ENCODE measurements at places on chromosomes 2 and 18.

DNA sequence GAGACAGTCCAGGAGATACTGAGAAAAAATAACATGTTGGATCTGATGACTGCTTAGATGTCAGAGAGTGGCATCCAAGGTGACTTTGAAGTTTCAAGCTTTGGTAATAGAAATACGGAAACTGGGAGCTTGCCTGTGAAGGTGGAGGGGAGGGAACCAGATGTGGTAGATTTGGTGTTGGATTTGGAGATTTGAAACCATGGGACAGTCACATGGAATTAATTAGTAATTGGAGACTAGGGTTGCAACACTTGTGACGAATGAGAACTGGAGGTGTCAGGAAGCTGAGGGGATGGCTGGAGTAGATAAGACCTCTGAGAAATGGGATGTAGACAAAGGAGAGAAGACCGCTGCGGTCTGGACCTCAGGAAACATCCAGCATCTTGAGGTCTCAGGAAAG, 46.7 kb downstream of the RPL37A start:
- no peak for DNase-seq

DNA sequence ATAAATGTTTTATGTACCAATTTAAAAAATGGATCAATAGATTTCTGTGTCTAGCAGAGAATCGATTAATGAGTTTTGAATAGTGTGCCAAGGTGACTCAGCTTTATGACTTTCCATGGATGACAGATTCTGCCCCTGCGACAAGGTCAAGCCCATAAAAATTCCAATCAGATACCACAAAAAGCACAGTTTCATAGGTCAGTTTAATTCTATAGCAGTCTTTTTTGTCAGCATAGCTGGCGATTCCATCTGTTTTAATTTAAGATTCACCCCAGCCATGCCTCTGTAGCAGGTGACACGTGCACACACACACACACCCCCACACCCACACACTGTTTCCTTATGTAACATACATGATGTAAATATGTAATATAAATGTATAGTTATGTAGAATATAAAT, 28.9 kb downstream of the RAB31 start:
- no peak for DNase-seq

- no peak for DNase-seq
These were observed 522.9 kb upstream of the TNP1 start for GRCh38 chr2:217382794-217383193.

GRCh38 chr2:221388891-221389290, 183.2 kb downstream of the EPHA4 start:
- no peak for DNase-seq

GRCh38 chr2:28643911-28644334, 107.7 kb upstream of the PPP1CB start:
- no peak for DNase-seq

DNA sequence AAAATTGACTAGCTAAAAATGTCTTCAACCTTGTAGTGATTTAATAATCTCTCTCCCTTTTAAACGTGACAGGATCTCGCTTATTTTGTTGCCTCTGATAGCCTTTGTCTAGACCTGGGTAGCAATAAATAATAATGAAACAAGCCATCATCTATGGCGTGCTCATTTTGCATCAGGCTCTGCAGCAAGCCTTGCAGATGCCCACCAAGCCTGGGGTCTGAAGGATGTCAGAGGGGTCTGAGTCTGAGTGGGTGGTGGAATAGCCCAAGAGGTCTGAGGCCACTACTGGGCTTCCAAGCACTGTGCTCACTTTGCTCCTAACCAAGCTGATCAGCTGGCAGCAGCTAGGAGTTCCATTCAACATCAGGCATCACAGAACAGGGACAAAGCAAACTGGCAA, 109.4 kb downstream of the GYPC start:
- peak; percentile 44 for DNase-seq

DNA sequence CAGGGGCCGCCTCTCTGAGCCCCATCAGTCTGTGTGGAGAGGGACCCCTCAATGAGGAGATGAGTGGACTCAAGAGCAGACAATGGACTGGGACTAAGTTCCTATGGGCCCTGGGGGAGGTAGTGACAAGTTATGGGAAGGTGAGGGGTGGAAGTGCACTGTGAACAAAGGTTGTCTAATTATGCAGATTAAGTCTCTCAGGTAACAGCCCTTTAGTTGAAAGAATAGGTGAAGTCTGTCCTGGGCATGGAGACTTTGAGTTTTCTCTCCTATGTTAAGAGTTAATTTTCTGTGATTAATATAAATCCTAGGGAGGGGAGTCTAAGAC, 243.8 kb downstream of the FAM210A start:
- no peak for DNase-seq

- DNase-seq: no peak
These were observed 35.5 kb downstream of the QPCT start for GRCh38 chr2:37379881-37380296.

DNA sequence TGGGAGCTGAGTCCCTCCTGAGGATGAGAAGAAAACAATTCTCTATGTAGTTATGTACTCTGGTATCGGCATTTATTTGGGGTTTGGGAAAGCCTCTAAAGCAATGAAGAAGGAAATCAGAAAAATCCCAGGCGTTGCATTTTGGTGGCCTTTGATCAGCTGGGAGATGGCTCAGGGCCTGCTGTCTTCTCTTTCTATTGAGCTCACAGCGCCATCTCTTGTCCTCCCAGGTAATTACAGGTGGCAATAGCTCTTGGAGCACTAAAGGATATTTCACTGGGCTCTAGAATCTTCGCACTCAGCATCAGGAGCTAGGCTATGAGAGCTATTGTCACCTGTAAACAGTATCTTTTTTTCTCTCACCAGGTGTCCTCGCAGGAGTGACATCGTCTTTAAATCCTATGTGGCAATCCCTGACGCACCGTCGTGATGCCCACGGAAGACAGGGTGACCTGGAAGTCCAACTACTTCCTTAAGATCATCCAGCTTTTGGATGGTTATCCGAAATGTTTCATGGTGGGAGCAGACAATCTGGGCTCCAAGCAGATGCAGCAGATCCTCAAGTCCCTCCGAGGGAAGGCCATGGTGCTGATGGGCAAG, 76.1 kb upstream of the PMAIP1 start:
- DNase-seq: peak; percentile 89

DNA sequence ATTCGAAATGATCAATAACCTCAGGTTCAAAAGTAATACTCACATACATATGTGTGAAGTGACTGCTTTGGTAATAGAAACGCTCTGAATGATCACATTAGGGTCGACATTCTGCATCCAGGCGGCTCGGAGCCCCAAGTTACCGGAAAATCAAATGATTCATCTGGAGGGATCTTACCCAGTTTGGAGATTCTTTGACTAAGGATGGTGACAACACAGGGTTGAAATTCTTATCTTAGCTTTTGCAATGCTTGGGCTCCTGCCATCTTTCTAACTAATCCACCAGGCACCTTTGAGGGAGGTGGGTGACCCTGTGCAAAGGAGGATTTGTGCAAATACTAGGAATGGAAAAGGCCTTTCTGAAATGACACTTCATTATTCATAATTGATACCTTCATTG, 10.8 kb downstream of the GBX2 start:
- DNase-seq: no peak

- no peak for DNase-seq
These were observed 103.4 kb downstream of the TNS1 start for GRCh38 chr2:217899231-217900009.

- DNase-seq: no peak
These were observed 214.7 kb upstream of the LYPD1 start for GRCh38 chr2:132884705-132885104.

- no peak for DNase-seq
These were observed 41.4 kb downstream of the TRAPPC12 start for GRCh38 chr2:3420769-3421397.

DNA sequence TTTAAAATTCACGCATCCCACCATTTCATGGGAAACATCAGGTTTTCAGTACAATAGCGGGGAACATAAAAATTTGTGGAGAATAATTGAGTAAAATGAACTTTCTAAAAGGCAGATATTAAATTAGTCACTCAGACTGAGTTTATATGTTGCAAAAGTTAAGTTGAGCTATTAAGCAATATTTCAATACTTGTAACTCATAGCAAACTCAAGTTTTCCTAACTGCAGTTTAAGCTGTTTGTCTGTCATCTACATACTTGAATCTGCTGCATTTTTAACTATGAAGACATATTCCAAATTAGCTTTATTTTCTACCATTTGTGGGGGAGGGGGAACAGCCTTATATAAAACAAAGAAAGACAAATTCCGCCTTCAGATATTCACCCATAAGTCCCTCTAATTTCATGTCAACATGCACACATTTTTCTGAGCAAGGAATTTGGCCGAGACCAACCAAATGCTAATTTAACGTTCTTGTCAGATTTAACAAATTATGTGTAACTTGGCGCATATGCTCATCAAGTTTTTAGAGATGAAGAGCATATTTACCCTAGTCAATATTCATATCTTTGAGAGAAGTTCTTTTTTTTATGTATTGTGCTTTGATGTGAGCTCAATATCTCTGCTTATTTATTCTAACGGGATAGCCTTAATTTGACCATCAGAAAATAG, 462.9 kb downstream of the TXNL1 start:
- no peak for DNase-seq

- DNase-seq: peak; percentile 87
These were observed 1.5 kb upstream of the NR4A2 start for GRCh38 chr2:156333951-156334495.

DNA sequence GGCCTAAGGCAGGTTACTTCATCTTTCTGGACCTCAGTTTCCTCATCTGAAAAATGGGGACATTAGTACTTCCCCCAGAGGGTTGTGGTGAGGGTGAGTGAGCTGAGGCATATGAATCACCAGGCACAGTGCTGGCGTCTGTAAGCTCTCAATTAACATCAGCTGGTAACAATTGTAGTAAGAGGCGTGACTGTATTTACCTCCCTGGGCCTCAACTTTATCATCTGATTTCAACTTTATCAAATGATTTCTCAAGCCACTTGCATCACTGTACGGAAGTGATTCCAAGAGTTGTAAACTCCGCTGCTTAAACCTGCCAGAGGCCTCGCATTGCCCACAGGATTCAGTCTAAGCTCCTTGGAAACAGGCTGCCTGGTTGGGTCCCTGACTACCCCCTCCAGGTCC, 53.6 kb upstream of the PKDCC start:
- no peak for DNase-seq

GRCh38 chr18:23538870-23539269, 35.6 kb downstream of the RMC1 start:
- DNase-seq: no peak

DNA sequence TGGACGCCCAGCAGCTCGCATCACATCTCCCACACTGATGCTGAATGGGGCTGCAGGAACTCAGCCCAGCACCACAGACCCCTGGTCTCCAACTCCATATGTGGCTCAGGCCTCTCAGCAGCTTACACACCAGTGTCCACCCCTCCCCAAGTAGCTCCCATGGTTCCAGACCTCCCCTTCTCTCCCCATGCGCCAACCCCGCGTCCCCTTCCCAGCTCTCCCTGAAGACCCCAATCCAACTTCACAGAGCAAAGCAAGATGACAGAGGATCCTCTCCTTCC, 188.9 kb downstream of the SH3BP4 start:
- DNase-seq: peak; percentile 62

GRCh38 chr18:25435149-25435782, 83.3 kb upstream of the ZNF521 start:
- no peak for DNase-seq

GRCh38 chr2:74076074-74076470, 71.6 kb downstream of the BOLA3 start:
- DNase-seq: no peak

- DNase-seq: no peak
These were observed 224.7 kb downstream of the MTX2 start for GRCh38 chr2:176493909-176494308.

GRCh38 chr2:110115291-110116032, at the start of gene MALL:
TSS of gene MALL (minus strand) at chr2:110115822. CDS start at chr2:110115792, 30 bp downstream.
- DNase-seq: no peak

- no peak for DNase-seq
These were observed 12.1 kb downstream of the UPP2 start for GRCh38 chr2:158113741-158114295.

DNA sequence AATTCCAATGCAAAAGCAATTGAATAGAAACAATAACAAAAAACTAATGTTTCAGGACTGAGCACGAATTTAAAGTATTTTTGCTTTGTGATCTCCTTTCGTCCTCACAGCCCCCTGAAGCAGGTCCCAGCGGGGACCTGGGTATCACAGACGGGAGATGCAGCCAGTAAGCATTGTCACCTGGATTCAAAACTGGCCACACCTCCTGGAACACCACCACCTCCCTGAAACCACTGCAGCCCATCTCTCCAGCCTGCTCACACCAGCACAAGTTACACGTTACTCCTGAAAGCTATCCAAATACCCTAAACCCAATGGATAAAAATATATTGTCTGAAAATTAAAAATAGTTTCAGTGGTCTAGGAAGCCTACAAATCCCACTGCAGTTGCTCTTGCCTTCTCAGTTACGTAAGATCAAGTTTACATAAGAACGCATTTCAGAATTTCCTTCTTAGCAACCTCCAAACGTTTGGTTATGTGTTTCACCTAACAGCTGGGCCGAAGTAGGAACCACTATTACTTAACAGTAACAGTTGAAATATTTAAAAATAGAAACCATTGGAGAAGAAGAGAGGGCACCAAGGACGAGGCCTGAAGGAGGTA, 178.0 kb downstream of the HDAC4 start:
- no peak for DNase-seq

DNA sequence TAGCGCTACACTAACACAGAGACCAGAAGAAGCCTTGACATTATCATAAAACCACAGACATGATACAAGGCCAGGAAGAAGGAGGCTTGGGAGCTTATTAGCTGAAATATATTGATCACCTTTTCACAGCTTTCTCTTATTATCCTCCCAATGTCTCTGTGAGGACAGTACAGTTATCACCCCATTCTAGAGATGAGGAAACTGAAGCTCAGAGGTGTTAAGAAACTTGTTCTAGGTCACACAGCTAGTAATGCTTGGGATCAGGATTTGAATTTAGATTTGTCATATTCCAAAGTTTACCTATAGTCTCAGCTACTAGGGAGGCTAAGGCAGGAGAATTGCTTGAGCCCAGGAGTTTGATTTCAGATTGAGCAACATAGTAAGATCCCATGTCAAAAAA, 44.6 kb upstream of the LTBP1 start:
- no peak for DNase-seq

GRCh38 chr18:63253428-63254372, 65.9 kb downstream of the BCL2 start:
- DNase-seq: no peak

- DNase-seq: no peak
These were observed 378.6 kb downstream of the MEIS1 start for GRCh38 chr2:66813525-66813924.

- no peak for DNase-seq
These were observed 781 bp upstream of the SLC5A6 start for GRCh38 chr2:27212626-27213471.

GRCh38 chr2:11534746-11535484, 1.1 kb downstream of the GREB1 start:
- peak; percentile 63 for DNase-seq

- DNase-seq: no peak
These were observed 6.8 kb downstream of the PKP4 start for GRCh38 chr2:158463496-158464095.

GRCh38 chr2:150710916-150711315, 223.4 kb upstream of the RND3 start:
- DNase-seq: no peak

- DNase-seq: no peak
These were observed 133.1 kb upstream of the SEC11C start for GRCh38 chr18:59006461-59007067.

Measured in osteocyte (in vitro differentiated cells).